GM03348 (cell line): ENCODE measurements at places on chromosomes 6 and 20.

- no peak for DNase-seq
Observed at GRCh38 chr6:51459958-51460357, 627.5 kb downstream of the PKHD1 start.

- no peak for DNase-seq
Observed at GRCh38 chr6:127914240-127914639, 13.4 kb upstream of the THEMIS start.

GRCh38 chr20:8809107-8809953 lies 259.6 kb upstream of the PLCB4 start:
- no peak for DNase-seq

DNA sequence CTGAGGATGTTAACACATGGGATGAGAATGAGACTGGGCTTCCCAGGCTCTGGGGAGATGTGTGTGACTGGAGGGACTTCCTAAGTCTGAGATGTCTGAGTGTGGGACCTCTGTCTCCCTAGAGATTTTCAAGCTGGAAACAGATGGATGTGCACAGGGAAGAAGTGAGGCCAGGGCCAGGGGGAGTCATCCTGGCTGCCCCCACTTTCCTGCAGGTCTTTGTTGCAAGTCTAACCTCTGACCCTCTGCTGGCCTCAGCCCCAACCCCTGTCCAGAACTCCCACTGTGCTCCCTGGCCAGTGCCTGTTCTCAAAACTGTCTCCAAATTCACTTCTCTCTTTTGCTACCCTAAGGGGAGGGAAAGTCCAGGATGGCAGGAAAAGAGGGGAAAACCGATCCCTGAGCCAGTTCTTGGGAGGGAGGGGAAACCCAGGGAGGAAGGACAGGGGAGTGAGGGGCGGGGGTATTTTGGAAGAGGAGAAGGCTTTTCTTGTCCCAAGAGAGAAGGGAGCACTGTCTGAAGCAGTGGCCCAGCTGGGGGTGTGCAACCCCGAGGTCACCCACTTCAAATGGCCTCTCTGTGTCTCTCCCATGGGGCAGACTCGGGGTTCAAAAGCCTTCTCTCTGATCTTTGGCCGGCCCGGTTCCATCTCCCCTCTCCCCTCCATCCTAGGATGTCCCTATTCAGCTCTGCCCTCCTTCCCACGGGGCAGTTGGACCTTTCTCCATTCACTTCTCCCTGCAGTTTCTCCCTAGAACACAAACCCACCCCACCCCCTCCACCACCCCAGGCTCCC lies 3.1 kb downstream of the PPP1R18 start:
- no peak for DNase-seq

DNA sequence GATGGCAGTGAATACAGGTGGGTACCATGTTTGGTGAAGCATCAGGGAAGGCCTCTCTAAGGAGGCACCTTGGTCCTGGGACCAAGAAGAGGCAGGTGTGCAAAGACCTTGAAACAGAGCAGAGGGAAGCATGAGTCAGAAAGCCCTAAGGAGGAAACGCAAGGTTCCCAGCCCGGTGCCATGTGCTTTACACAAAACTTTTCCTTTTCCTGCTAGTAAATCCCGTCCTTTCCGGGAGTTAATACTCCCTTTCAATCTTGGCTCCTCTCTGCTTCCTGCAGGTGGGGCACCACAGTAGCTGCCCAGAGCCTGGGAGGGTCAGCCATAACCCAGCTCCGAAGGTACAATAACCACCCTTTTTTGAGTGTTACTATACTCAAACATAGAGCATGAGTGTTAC lies 19.4 kb upstream of the SLC23A2 start:
- no peak for DNase-seq

DNA sequence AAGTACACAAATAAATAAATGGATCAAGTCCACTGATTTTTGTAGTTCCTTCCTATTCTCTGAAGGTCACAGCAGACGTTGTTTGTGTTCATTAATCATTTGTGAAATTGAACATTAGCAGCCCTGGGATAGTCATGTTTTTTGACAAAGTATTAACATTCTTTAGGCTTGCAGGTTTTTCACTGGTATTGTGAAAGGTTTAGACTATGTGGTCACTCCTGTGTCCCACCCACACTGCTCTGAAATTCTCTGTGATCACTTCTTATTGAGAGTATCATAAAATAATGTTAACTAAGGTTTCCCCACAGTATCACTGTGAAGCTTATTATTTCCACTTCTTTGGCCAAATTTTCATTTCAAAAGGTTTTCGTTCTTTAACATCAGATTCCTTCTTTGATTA lies 3.5 kb downstream of the FAM83B start:
- no peak for DNase-seq

DNA sequence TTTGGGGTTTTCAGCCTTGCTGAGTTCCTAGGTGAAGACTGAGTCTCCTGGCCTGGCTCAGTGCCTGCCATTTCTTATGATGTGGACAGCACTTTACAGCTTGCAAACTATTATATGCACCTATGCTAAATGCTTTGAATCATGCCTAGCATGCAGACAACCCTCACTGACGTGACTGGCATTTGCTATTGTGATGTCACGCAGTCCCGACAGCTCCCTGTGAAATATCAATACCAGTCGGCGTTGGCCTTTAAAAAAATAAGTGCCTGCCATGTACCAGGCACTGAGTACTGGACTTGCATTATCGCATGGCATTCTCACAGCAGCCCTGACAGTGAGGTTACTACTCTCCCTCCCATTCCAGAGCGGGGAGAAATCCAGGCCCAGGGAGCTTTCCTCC lies 35.5 kb downstream of the UQCC2 start:
- DNase-seq: no peak

GRCh38 chr6:47654255-47654654 lies 44.1 kb upstream of the ADGRF4 start:
- DNase-seq: no peak

- no peak for DNase-seq
Observed at GRCh38 chr6:126199466-126199865, 140.4 kb upstream of the CENPW start.

DNA sequence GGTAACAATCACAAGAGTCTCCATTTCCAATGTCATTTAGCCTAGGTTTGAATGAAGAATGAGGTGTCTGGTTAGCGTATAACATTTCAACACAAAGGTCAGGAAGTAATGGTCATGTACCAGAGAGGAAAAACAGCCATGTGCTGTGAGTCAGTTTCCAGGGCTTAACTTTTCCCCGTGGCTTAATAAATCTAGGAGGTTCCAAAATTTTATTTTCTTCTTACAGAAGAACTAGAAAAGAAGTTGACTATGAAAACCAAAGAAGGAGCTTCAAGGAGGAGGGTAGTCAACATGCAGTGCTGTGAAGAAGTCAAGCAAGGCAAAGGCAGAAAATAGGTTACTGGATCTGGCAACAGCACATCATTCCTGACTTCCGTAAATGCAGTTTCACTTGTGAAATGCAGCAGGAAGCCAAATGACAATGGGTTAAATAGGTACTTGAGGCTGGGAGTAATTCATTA lies 8.4 kb upstream of the GABRR2 start:
- no peak for DNase-seq

GRCh38 chr20:49785852-49786175 lies 26.8 kb upstream of the SLC9A8 start:
- no peak for DNase-seq

- DNase-seq: peak; percentile 87
Observed at GRCh38 chr6:113995634-113996033, 24.7 kb upstream of the HDAC2 start.

DNA sequence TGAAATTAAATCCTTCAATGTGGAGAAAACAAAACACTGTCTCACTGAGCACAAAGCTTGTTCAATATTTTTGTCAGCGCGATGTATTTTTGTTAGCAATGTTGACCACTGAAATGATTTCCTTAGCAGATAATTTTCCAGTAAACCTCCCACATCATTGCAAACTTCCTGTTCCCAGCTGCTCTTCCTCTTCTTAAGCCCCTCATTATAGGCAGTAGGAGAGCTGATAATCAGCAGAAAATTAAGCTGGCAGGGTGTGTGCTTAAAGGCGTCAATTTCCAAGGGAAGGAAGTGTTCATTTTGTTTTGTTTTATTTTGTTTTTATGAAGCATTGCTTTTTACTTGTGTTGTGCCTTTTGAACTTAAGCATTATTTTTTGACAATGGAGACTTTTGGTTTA lies 29.1 kb upstream of the TMEM14A start:
- DNase-seq: no peak

- no peak for DNase-seq
Observed at GRCh38 chr6:74070711-74071110, 374.7 kb downstream of the CD109 start.

- no peak for DNase-seq
Observed at GRCh38 chr20:63090682-63091571, 84.2 kb upstream of the BHLHE23 start.

GRCh38 chr6:81373414-81373813 lies 379.1 kb downstream of the TENT5A start:
- peak; percentile 3 for DNase-seq

GRCh38 chr20:4454111-4454510 lies 267.6 kb upstream of the PRND start:
- no peak for DNase-seq

- no peak for DNase-seq
Observed at GRCh38 chr6:41302638-41303037, 16.2 kb upstream of the TREM1 start.

DNA sequence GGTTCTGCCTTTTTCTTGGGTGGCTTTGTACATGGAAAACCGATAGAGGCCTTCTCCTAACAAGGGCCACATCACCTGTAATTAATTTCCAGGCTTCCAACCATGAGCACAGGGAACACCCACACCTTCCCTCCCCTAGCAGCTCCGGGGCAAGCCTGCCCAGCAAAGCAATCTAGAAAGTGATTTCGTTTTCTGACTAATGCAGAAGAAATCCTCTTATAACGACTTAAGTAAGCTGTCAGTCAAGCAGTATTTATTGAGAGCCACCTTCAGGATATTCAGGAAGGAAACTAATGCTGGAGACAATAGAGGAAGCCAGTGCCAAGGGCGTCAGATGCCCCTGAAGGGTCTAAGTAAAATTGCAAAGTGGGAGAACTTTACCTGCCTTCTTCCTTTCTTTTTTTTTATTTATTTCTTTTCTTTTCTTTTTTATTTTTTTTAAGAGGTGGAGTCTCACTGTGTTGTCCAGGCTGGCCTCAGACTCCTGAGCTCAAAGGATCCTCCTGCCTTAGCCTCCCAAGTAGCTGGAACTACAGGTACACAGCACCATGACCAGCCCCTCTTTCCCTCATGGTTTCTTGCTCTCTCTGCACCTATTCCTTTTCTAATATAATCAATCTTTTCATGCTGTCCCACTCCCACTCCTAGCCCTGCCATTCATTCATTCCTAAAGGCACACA lies 67.5 kb upstream of the MBOAT1 start:
- DNase-seq: no peak

DNA sequence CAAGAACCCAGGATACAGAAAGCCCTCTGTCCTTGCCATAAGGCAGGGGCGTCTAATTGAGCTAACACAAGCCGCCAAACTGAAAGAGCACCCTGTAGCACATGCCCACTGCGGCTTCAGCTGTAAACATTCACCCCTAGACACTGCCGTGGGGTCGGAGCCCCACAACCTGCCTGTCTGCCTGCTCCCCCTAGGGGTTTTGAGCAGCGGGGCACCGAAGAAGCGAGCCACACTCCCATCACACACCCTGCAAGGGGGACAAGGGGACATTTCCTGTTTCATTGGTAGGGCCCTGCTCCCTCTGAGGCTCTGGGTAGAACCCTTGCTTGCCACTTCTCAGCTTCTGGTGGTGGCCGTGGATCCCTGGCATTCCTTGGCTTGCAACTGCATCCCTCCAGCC lies 45.2 kb upstream of the BCLAF1 start:
- DNase-seq: no peak
